Mammary microvascular endothelial cell (primary cell): ENCODE measurements at places on chromosomes 7 and 10. TPM values are rescaled to one million over a fixed set of nuclear protein-coding genes. Genes with fewer than 3 reads are reported as not detected.

MAGI2 gene
- total RNA-seq: 0.84 and 1.5 TPM in 2 replicates

XRCC2 gene
- 4.7 and 6.5 TPM in 2 replicates for total RNA-seq

GHITM gene
- 179 and 183 TPM in 2 replicates for total RNA-seq

VAX1 gene
- total RNA-seq: not detected in 2 replicates

MINDY3 gene
- 23.1 and 24.0 TPM in 2 replicates for total RNA-seq

TMEM229A gene
- total RNA-seq: not detected in 2 replicates

C10orf95 gene
- total RNA-seq: not detected in 2 replicates

CPA5 gene
- not detected in 2 replicates for total RNA-seq

PRSS37 gene
- total RNA-seq: not detected in 2 replicates

WIPF3 gene
- not detected in 2 replicates for total RNA-seq
